Uterus (tissue), 4 donors: ENCODE measurements at places on chromosomes 1 and 21. TPM values are rescaled to one million over a fixed set of nuclear protein-coding genes. Genes with fewer than 3 reads are reported as not detected.

The TTLL10 gene
- total RNA-seq: not detected

The CELA2A gene
- not detected for total RNA-seq

The AKR7A3 gene
- not detected for total RNA-seq

The SERPINC1 gene
- not detected for total RNA-seq

The PKP1 gene
- total RNA-seq: 0.18 TPM

The DSCAM gene
- not detected for total RNA-seq

The SNX27 gene
- total RNA-seq: 32.4 TPM

The MMP23B gene
- 57.1 TPM for total RNA-seq

The PLA2G4A gene
- 8.7 TPM for total RNA-seq

GRCh38 chr1:2532485-2533160 is 2.6 kb upstream of the HES5 start:
- H3K4me3 ChIP-seq: no peak overlapping the region
- H3K4me1 ChIP-seq: peaks cover 12% of the 10 kb centered on the region
- no peaks in the 10 kb centered on the region for H3K36me3 ChIP-seq
- DNase-seq: no peak

GRCh38 chr1:2335721-2336455 is 55.5 kb downstream of the MORN1 start:
- H3K4me3 ChIP-seq: no peak overlapping the region
- H3K36me3 ChIP-seq: no peaks in the 10 kb centered on the region
- no peak overlapping the region for H3K27ac ChIP-seq
- H3K27me3 ChIP-seq: no peaks in the 10 kb centered on the region
- H3K4me1 ChIP-seq: no peaks in the 10 kb centered on the region

DNA sequence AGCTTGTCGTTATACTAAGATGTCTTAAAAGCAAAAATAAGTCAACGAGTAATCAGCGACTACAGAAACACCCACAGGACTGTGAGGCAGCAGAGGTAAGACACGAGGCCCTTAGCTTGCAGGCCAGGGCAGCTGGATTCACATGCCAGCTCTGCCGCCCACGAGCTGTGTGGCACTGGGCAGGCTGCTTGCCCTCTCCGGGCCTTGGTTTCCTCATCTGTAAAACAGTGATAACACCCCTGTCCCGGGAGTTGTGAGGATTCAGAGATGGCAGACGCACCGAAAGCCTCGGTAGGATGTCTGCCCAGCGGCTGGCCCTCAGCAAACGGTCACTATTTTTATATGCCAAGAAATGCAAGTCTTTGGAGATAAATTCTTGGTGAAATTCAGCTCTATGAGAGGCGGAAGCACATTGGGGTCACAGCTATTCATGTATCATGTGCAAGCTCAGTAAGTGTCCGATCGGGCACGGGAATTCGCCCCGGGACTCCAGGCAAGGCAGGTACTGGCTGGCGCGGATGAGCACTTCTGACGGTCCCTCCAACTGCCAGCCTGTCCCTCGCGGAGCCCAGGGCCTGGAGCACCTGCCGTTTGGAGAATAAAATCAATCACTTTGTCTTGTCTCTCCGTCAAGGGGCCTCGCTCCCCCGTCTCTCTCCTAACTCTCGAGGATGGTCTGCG is 1.1 kb downstream of the C2CD2 start:
- peak overlapping the region; percentile 81 for H3K27ac ChIP-seq
- H3K36me3 ChIP-seq: no peaks in the 10 kb centered on the region
- peaks cover 8% of the 10 kb centered on the region for H3K4me1 ChIP-seq
- no peak for DNase-seq

- H3K36me3 ChIP-seq: no peaks in the 10 kb centered on the region
- no peak overlapping the region for H3K4me3 ChIP-seq
- H3K4me1 ChIP-seq: no peaks in the 10 kb centered on the region
- H3K27ac ChIP-seq: no peak overlapping the region
- no peak for DNase-seq
Observed at GRCh38 chr1:165288350-165289120, 68.0 kb downstream of the LMX1A start.

DNA sequence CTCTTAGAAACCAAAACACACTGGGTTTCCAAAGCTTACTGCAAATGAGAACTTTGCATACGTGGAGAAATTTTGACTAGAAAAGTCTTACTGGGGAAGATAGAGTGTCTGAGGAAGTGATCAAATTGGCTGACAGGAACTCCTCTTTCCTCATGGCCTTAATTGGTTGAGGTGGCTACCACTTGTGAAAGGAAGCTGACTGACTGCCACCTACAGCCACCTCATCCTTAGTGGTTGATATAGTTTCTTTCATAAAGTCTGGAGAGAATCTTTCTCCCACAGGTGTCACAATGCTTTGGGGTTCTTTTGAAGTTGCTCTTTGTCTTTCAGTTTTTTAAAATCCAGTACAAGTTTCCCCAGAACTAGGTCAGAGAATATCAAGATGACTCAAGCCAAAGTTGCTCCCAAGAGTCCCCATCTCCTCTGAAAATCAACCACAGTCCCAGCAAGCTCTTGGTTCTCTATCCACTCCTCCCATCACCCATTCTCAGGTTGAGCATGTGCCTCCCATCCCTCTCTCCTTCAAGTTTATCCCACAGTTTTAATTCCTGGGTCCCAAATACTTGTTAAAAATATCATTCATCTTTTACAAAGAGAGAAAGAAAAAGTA is 43.3 kb downstream of the GPR88 start:
- DNase-seq: no peak
- H3K27ac ChIP-seq: no peak overlapping the region

- H3K4me3 ChIP-seq: peak overlapping the region; percentile 99
- H3K4me1 ChIP-seq: no peaks in the 10 kb centered on the region
- peak overlapping the region; percentile 99 for H3K27ac ChIP-seq
- H3K36me3 ChIP-seq: no peaks in the 10 kb centered on the region
- no peak for DNase-seq
- H3K27me3 ChIP-seq: no peaks in the 10 kb centered on the region
Observed at GRCh38 chr1:185154912-185155513, 1.7 kb downstream of the TRMT1L start.

DNA sequence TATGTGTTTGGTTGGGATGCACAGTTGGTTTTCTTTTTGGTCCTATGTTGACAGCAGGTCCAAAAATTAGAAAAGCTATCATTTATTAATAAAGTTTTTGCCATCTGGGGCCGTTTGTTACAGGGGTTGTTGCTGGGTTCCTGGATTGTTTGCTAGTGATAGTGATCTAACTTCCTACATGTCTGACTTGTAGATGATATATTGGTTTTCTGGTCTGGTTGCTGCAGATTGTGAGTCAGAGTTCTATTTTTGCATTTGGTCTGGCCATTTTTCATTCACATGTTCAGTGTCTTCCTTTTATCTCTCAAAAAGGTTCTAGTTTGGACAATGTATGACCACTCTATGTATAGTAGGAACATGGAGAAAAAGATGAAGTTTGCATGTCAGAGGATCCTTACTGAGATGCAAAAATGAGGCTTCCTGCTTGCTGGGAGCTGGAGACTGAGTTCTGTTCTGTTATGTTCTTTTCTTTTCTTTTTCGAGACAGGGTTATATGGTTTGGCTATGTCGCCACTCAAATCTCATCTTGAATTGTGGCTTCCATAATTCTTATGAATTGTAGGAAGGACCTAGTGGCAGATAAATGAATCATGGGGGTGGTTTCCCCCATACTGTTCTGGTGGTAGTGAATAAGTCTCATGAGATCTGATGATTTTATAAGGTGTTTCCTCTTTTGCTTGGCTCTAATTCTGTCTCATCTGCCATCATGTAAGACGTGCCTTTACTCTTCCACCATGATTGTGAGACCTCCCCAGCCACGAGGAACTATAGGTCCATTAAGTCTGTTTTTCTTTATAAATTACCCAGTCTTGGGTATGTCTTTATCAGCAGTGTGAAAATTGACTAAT is 4.2 kb upstream of the NVL start:
- H3K27ac ChIP-seq: no peak overlapping the region
- H3K4me3 ChIP-seq: no peak overlapping the region
- no peaks in the 10 kb centered on the region for H3K27me3 ChIP-seq
- DNase-seq: no peak
- no peaks in the 10 kb centered on the region for H3K36me3 ChIP-seq
- H3K4me1 ChIP-seq: peaks cover 1% of the 10 kb centered on the region

- no peak overlapping the region for H3K27ac ChIP-seq
- H3K4me3 ChIP-seq: no peak overlapping the region
- no peak for DNase-seq
- no peaks in the 10 kb centered on the region for H3K27me3 ChIP-seq
- H3K4me1 ChIP-seq: no peaks in the 10 kb centered on the region
- no peaks in the 10 kb centered on the region for H3K36me3 ChIP-seq
Observed at GRCh38 chr1:157086299-157086698, 13.3 kb downstream of the ETV3L start.

DNA sequence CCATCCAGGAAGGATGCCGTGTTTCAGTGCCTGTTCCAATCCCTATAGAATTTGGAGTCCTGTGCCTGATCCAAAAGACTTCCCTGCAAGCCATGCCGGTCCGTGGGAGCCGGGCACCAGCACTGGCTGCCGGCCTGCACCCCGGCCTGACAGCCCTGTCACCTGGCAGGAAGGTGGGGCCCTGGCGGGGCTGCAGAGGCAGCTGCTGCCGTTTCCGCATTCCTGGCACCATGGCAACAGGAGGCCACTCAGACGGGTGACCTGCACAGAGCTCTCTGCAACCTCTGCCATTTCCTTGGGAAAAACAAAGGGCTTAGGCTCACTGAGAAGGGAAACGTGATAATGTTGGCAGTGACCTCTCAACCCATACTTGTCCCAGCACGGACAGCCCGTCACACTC is 63.2 kb upstream of the TMEM51 start:
- peak overlapping the region; percentile 68 for H3K27ac ChIP-seq

DNA sequence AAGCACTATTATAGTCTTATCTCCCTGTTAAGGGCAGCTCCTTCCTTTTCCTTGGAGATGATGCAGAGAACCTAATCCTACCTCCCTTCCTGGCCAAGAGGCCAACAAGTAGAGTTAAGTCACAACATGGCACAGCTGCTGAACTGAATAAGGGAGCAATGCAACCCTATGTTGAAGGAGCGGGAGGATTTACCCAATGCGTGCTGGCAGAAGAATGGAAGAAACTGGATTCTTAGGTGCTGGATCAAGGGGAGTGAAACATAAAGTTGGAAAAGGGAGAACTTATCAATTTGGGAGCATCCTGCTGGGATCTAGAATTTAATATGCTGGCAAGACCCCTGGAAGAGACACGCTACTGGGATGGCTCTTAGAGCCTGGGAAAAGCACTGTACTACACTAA is 12.0 kb upstream of the HUNK start:
- no peaks in the 10 kb centered on the region for H3K27me3 ChIP-seq
- no peaks in the 10 kb centered on the region for H3K4me1 ChIP-seq
- H3K4me3 ChIP-seq: no peak overlapping the region
- H3K36me3 ChIP-seq: no peaks in the 10 kb centered on the region
- no peak overlapping the region for H3K27ac ChIP-seq
- DNase-seq: no peak

- no peaks in the 10 kb centered on the region for H3K4me1 ChIP-seq
- H3K27me3 ChIP-seq: no peaks in the 10 kb centered on the region
- DNase-seq: no peak
Observed at GRCh38 chr1:43796111-43796581, 88.8 kb downstream of the ST3GAL3 start.

GRCh38 chr1:10918531-10918930 is 93.9 kb upstream of the TARDBP start:
- no peaks in the 10 kb centered on the region for H3K36me3 ChIP-seq
- H3K4me1 ChIP-seq: no peaks in the 10 kb centered on the region
- H3K4me3 ChIP-seq: no peak overlapping the region
- H3K27me3 ChIP-seq: no peaks in the 10 kb centered on the region
- no peak for DNase-seq

GRCh38 chr21:44850208-44850800 is 23.2 kb downstream of the PTTG1IP start:
- no peaks in the 10 kb centered on the region for H3K36me3 ChIP-seq
- no peaks in the 10 kb centered on the region for H3K27me3 ChIP-seq
- DNase-seq: no peak

DNA sequence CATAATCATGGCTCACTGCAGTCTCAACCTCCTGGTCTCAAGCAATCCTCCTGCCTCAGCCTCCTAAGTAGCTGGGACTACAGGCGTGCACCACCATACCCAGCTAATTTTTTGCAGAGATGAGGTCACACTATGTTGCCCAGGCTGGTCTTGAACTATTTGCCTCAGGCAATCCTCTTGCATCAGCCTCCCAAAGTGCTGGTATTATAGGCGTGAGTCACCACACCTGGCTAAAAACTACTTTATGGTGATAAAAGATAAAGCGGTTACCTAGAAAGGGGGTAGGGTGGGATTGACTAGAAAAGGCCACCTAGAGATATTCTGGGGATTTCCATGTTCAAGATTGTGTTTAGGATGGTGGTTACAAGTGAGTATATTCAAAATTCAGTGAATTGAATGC is 5.0 kb downstream of the TSTD1 start:
- no peak overlapping the region for H3K4me3 ChIP-seq
- H3K27me3 ChIP-seq: no peaks in the 10 kb centered on the region
- DNase-seq: no peak

- H3K36me3 ChIP-seq: no peaks in the 10 kb centered on the region
- no peak for DNase-seq
- no peaks in the 10 kb centered on the region for H3K4me1 ChIP-seq
Observed at GRCh38 chr1:170823120-170823519, 112.2 kb upstream of the MROH9 start.

DNA sequence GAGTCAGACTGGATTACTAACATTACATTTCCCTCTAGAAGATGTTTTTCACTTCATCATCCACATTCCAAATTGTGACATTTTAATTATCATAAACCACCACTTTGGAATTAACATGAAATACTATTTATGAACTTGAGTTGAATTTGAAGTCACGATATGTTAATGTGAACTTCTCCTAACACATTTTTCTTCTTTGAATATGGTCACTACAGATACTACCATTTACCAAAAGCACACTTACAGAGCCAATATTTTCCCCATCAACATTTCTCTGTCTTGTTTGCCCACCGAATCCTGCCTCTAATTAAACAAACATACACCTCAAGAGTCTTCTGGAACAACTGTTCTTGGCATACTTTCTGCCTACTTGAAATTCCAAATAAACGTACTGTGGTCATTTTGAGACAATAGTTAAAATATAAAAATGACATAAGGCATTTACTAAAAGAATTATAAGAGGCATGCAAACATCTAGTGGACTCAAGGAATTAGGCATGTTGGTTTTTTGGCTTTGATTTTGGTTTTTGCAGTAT is 177.4 kb downstream of the AKT3 start:
- H3K4me3 ChIP-seq: no peak overlapping the region
- DNase-seq: no peak
- H3K36me3 ChIP-seq: no peaks in the 10 kb centered on the region
- no peaks in the 10 kb centered on the region for H3K4me1 ChIP-seq
- no peak overlapping the region for H3K27ac ChIP-seq
- no peaks in the 10 kb centered on the region for H3K27me3 ChIP-seq

GRCh38 chr21:44919913-44920693 is 596 bp downstream of the ITGB2 start:
- H3K27me3 ChIP-seq: no peaks in the 10 kb centered on the region
- no peak overlapping the region for H3K27ac ChIP-seq
- no peaks in the 10 kb centered on the region for H3K4me1 ChIP-seq
- H3K36me3 ChIP-seq: no peaks in the 10 kb centered on the region
- no peak for DNase-seq

GRCh38 chr1:221759436-221759835 is 17.5 kb upstream of the DUSP10 start:
- no peak for DNase-seq
- no peaks in the 10 kb centered on the region for H3K27me3 ChIP-seq
- H3K4me1 ChIP-seq: no peaks in the 10 kb centered on the region
- no peak overlapping the region for H3K27ac ChIP-seq
